ENCODE measurements at places on chromosomes 6 and 20.

GRCh38 chr6:158999154-158999665 lies 792 bp downstream of the RSPH3 start:
- DNase-seq, result no peak

GRCh38 chr6:114430534-114431124 lies 87.8 kb upstream of the HS3ST5 start:
- no peak for DNase-seq

- no peak for DNase-seq
Measured at GRCh38 chr6:31737991-31738979, 1.5 kb upstream of the MSH5 start.

- no peak for DNase-seq
Measured at GRCh38 chr6:127102299-127102698, 16.2 kb upstream of the RSPO3 start.

GRCh38 chr20:47568837-47569410 lies 67.2 kb downstream of the NCOA3 start:
- DNase-seq, result no peak

DNA sequence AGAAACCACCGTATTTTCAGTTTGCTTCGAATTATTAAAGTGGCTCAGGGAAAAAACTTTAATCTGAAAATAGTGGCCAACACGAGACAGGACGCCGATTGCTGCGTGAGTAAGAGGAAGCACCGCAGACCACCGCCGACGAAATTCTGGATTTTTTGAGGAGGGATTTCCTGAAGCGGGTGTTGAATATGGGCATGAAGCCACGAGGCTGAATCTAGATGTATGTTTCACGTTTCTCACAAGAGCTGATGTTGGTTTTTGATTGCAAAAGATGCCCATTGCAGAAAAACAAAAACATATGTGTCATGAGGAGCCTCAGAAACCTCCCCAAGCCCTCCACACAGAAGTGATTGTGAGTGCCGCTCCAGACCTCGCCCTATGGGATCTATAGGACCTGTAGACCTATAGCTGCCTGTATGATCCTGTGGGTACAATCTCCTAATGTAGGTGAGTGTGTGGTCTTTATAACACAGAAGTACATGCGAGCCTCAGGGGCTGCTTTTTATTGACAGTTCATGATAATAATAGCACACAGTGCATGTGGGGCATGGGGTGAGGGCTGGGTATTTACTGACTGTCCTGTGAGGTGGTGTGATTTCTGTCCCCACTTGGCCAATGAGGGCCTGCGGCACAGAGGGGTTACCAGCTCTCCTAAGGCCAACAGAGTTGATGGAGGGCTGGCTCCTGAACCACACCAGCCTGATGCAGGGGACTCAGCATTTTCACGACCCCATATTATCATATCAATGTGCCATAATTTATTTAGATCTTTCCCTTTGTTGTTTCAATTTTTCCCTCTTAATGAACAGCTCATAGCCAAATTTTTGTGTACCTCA lies 243.9 kb downstream of the DLL1 start:
- no peak for DNase-seq

- DNase-seq, result no peak
Measured at GRCh38 chr6:62904687-62905086, 306.6 kb upstream of the FKBP1C start.

DNA sequence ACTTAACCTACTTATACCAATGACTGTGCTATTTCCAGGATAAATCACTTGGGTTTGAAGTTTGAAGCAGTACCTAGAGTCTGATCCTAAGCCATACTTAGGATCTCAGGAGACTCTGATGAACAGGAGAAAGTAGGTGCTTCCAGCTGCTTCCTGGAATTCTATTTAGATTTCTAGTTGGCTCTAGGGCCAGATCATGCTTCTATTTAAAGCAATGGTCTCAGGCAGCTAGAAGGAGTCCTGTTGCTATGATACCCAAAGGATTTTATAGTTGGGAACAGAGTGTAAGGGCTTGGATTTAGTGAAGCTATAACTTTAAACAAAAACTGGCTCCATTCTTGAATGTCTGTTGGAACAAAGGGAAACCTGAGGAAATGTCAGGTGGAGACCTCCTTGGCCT lies 52.4 kb upstream of the TINAG start:
- no peak for DNase-seq

DNA sequence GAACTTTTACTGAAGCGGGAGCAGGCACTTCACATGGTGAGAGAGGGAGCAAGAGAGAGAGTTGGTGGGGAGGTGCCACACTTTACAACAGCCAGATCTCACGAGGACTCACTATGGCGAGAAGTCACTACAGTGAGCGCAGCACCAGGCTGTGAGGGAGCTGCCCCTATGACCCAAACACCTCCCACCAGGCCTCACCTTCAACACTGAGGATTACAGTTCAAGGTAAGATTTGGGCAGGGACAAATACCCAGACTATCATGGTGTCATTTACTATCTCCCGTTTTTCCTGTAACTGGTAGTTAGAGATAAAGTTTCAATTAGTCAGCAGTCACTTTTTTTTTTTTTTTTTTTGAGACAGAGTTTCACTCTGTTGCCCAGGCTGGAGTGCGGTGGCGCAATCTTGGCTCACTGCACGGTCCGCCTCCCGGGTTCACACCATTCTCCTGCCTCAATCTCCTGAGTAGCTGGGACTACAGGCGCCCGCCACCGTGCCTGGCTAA lies 7.8 kb downstream of the RBCK1 start:
- DNase-seq, result no peak

GRCh38 chr6:3473773-3474172 lies 16.9 kb upstream of the SLC22A23 start:
- DNase-seq, result no peak

GRCh38 chr20:38473367-38473795 lies 738 bp downstream of the RALGAPB start:
- DNase-seq, result no peak

DNA sequence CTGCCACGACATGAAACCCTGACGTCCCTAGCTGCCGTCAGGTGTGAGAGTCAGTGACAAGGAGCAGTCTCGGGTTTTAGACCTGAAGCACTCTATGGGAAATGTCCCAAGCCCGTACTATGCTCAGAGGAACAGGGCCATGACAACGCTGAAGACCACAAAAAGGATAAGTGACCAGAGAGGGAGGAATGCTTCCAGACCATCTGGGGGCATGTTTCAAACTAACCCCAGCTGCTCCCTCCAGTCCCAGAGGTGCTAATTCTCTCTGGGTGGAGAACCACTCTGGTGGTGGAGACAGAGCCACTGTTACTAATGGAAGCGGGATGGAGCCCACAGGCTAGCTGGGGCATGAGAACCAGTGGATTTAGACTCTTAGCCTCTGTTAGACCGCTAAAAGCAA lies 8.7 kb downstream of the AURKA start:
- no peak for DNase-seq

- DNase-seq, result no peak
Measured at GRCh38 chr6:32191696-32192607, 491 bp downstream of the GPSM3 start.

DNA sequence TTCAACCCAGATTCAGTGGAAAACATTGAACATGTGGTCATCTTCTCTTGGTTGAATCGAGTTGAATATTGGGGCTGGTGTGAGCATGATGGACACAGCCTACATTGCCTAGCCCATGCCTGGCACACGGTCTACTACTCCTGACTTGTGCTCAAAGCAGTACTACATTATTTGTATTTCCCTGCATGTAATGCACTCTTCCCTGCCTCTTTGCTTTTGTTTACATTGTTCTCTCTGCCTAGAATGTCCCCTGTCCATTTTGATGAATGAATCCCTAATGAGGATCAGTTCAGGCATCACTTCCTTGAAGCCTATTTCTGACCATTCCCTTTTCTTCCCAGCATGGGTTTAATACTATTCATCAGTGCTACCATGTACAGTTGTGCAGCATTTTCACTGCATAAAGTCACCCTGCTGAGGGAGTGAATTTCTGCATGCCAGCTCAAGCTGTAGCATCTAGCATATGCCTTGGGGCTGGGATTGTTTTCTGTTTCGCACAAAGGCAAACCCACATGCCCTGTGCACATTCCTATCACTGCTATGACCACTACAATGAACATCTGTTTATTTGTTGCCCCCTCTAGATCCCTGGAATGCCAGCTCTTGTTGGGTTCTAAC lies 75.3 kb upstream of the CCN6 start:
- no peak for DNase-seq

GRCh38 chr6:88004707-88005106 lies 42.9 kb upstream of the SPACA1 start:
- DNase-seq, result no peak

- DNase-seq, result no peak
Measured at GRCh38 chr6:63269470-63269869, 50.3 kb downstream of the LGSN start.

DNA sequence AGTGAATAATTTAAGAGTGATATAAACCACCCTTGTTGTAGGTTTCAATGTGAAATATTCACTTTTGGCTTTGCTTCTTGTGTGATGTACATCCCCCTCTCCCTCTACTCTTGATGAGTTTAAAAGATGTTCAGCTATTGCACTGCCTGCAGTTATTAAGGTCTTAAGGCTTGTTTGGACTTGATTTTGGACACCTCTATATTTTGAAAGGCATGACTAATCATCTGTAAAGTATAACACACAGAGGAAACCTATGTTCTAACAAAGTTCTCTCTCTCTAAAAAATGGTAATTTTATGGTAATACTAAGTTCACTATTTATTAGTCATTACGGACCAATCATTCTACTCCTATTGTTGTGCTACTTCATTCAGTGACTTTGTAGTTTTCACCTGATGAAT lies 1719.9 kb downstream of the GRIK2 start:
- no peak for DNase-seq

DNA sequence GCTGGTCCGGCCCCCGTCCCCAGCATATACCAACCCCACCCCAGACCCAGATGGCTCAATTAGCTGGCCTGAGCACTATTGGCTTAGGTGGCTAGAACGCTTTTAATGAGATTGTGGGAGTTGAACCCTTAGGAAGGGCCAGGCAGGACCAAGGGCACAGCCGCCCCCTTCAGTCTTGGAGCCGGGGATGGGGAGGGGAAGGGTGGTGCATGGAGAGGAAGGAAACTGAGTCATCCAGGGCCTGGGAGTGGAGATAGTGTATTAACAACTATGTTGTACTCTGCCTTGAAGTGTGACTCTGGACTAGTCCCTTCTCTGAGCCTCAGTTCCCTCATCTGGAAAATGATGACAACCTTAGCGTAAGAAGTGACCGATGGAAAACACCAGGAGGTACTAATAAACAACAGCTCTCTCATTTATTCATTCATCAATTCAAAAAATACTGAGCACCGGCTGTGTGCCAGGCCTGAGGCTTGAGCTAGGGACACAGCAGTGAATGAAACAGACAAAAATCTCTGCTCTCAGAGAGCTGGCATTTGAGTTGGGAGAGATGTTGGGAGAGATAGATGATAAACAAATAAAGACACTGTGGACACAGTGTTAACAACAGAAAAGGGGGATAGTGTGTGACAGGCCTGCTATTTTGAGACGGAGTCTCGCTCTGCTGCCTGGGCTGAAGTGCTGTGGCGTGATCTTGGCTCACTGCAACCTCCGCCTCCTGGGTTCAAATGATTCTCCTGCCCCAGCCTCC lies 11.5 kb downstream of the PEDS1 start:
- no peak for DNase-seq

DNA sequence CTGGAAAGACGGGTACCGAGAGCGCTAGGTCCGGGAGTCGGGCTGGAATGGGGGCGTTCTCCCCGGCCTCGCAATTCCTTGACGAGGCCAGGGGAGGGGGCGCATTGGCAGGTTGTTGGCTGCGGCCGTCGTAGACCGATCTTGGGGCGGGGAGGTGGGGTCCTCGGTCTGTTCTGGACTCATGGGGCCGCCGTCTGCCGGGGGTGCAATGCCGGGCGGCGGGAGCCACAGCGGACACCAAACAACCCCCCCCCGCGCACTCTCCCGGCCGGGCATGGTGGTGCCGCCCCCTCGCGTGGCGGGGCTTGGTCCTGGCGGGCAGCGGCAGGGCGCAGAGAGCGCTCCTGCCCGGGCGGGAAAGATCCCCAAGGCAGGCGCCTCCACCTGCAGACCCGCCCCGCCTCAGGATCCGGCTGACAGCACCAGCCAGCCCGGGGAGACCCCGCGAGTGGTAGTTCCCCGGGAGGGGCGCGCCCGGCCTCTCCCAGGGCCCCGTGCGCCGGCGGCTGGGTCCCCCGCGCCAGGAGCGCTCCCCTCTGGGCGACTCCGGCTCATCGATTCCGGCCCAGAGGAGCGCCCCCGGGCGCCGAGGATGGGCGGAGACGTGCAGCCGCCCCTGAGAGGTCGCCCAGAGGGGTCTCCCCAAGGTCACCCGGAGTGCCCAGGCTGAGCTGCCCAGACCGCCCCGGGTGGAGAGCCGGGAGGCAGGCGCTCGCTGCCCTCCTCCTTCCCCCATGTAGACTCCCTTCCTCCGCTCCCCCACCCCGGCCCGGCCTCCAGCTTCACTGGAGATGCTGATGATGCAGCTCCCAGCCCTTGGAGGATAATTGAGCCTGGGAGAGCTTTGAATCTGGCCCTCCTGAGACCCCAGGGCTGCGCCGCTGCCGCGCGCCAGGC lies 709 bp downstream of the PPP1R16B start:
- DNase-seq, result no peak

- no peak for DNase-seq
Measured at GRCh38 chr6:42088101-42088591, 37.8 kb downstream of the TAF8 start.

- no peak for DNase-seq
Measured at GRCh38 chr6:142846459-142846831, 98.5 kb downstream of the HIVEP2 start.

DNA sequence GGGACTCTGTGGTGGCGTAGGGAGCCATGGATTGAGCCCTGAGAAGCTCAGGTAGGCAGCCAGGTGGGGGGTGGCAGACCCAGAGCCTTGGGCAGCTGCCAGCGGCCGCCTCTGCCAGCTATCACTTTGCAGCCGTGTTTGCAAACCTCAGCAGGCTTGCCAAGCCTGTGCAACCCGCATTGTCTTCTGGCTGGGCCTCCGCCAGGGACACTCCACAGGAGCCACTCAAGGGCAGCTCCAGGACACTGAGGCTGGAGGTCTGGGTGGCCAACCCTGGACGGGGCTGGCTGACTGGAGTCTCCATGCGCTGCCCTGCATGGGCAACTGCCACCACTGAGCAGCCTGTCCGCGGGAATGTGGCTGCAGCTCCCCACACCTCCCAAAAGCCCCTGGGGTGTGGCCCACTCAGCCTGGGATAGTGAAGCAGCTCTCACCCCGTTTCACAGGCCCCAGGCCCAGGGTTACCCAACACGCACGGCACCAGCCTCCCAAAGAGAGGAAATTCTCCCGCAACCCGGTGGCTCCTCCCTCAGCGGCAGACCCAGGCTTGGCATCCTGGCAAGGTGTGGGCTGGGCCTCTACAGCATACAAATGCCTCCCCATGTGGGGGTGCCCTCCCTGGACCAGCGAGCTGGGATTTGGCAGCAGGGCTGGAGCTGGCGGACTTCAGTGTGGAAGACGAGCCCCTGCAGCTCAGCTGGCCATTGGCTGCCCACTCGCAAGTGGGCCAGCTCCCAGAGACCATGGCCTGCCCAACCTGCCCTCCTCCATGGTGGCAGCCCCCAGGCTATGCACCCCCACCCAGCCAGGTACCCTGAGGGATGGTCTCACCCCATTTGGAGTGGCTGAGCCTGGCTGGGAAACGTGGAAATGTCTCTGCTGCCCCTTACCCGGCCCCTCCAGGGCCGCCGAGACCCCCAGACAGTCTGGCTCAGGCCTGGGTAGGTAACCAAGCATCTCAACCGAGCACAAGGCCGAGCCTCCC lies 2.9 kb downstream of the CHRNA4 start:
- DNase-seq, result no peak
